ENCODE measurements at places on chromosomes 12 and 14. TPM values are rescaled to one million over a fixed set of nuclear protein-coding genes. Genes with fewer than 3 reads are reported as not detected.

CCDC175 gene
- total RNA-seq = not detected

OR6C74 gene
- total RNA-seq = not detected

C14orf132 gene
- 9.5 TPM for total RNA-seq

GPR33 gene
- not detected for total RNA-seq

CABP1 gene
- total RNA-seq = not detected

CCDC197 gene
- total RNA-seq = not detected

TAS2R42 gene
- not detected for total RNA-seq

EGLN3 gene
- 1.4 TPM for total RNA-seq

GYS2 gene
- not detected for total RNA-seq

C1S gene
- total RNA-seq = 70.9 TPM

ACVRL1 gene
- total RNA-seq = 20.2 TPM

COCH gene
- not detected for total RNA-seq

NINJ2 gene
- total RNA-seq = not detected

TAS2R9 gene
- not detected for total RNA-seq

BEGAIN gene
- 1.1 TPM for total RNA-seq

ERP27 gene
- total RNA-seq = not detected

GMPR2 gene
- 83.0 TPM for total RNA-seq

ACOT6 gene
- not detected for total RNA-seq

LYZ gene
- total RNA-seq = not detected

Data from myometrial cell (primary cell).